ENCODE measurements at places on chromosomes 6 and 20. TPM values are rescaled to one million over a fixed set of nuclear protein-coding genes. Genes with fewer than 3 reads are reported as not detected.

DNA sequence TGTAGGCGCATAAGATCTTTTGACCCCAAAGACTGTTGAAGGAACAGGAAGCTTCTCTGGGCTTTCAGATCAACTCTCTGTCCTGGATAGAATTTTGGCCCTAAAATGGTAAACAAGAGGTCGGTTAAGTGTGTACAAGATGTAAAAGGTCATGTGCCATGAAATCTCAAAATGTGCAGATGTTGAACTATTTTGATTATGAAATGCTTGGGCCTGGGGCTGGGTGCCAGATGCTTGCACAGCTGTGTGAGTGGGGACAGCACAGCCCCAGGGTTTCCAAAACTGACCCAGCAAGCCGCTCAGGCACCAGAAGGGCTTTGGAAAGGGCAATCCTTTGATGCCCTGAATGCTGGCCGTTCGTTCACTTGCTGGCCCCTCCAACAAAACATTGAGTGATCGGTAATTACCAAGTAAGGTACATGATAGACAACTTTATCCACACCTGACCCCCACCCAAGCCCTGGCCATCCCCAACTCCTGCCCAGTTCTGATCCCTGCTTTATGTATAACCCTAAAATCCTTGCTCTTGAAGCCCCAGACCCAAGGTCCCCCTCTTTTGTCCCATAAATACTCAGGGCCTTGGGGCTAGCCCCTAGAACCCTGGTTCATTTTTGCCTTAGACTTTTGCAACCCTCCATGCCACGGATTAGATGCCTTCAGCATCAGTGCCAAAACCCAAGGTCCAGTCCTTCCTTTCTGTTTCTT, 1.9 kb downstream of the TMEM239 start:
- DNase-seq = no peak

- DNase-seq = no peak
Measured at GRCh38 chr6:30122515-30122914, 9.6 kb upstream of the TRIM31 start.

- DNase-seq = no peak
Measured at GRCh38 chr6:117615750-117616390, 13.6 kb upstream of the GOPC start.

GRCh38 chr20:59400708-59401107, 100.3 kb downstream of the EDN3 start:
- no peak for DNase-seq

GRCh38 chr6:13624871-13625288, 9.7 kb downstream of the NOL7 start:
- peak; percentile 27 for DNase-seq

GRCh38 chr6:35757456-35758123, 18.8 kb upstream of the CLPSL2 start:
- DNase-seq = no peak

DNA sequence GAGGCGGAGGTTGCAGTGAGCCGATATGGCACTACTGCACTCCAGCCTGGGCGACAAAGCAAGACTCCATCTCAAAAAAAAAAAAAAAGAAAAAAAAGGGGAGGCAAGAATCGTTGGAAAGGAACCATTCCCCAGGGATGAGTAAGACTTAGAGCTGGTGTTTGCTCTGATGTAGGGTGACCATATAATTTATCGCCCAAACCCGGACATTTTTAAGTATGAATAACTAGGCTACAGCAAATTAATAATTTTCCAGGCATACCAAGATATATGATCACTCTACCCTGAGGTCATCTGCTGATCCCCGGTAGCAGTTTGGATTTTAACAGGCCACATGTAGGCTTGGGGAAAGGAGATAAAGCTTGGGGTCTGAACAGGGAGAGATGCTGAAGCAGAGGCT, 260.9 kb downstream of the BTBD9 start:
- no peak for DNase-seq

DNA sequence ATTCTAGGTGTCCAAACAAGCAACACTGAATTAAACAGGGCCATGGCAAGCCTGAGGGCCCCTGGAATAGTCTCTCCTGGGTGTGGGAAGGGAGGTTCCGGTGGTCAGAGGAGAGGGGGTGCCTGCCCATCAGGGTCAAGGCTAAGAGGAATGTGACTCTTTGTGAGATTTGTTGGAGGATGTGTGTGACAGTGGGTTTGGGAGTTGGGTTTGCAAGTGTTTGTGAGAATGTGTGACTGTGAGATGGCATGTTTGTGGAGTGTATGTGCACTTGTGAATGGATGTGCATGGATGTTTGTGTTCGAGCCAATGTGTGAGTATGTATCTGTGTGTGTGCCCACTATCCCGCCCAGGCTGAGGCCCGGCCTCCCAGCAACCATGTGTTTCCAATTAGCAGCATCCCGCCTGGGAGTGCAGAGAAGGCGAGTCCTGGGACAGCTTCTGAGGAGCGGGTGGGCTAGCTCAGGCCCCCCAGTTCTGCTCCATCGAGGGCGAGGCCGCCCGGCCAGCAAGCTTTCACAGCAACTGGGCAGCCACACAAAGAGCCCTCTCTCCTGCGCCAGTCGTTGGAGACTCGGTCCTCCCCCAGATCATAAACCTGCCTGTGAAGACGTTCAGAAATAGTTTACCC, 12.6 kb downstream of the FOXC1 start:
- DNase-seq = no peak

GRCh38 chr6:27532820-27533538, 60.1 kb upstream of the ZNF184 start:
- DNase-seq = no peak

GRCh38 chr6:18241208-18242038, 22.9 kb downstream of the DEK start:
- DNase-seq = no peak

GRCh38 chr6:109894181-109894580, 83.9 kb upstream of the GPR6 start:
- DNase-seq = no peak

DNA sequence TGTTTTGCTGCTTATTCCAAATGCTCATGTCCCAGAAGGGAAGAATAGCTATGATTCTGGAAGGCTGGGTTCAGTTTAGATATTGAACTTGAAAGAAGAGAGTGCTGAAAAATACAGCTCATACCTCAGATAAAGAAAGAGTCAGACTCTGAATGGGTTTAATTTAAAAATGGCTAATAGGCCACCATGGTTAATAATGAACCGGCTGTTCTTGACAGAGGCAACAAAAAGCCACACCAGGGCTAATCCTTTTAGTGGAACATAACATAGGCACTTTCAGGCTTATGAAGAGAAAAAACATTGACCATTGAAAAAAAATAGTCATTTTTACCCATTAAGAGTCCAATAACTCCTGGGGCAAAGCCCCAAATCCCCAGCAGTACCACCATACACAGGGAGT, 59.4 kb downstream of the TNFRSF21 start:
- no peak for DNase-seq

DNA sequence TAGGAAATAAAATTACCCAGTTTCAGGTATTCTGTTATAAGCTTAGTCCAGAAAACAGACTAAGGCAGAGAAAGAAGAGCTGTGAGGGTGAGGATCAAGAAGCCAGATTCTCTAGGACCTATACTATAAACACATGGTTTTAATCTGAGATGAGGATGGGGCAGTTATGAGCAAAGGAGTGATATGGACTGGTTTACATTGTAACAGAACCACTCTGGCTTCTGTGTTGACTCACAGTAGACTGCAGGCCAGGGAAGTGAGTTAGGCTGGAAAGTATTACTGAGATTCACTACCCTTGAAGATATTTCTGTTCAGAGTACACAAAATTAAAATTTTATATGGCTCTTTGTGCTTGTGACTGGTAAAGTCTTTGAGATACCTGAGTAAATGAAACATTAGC, 3.2 kb upstream of the RWDD1 start:
- DNase-seq = no peak

- DNase-seq = no peak
Measured at GRCh38 chr6:40406175-40406574, 181.0 kb downstream of the LRFN2 start.

DNA sequence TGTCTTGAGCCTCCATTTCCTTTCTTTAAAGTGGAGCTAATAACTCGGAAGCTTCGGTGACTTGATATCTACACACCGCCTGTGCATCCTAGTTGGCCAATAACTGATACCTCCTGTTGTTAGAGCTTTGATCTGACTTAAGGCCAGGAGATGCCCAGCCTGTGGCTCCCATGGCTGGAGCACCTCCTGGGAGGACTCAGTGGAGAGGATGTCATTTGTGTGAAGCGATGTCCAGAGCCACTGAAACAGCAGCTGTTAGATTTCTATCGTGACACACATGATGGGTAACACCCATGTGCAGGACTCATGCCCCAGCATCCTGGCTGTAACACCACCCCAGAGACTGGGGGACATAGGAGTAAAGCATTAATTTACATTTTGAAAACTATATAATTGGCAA, 30.8 kb downstream of the SDCBP2 start:
- DNase-seq = no peak

DNA sequence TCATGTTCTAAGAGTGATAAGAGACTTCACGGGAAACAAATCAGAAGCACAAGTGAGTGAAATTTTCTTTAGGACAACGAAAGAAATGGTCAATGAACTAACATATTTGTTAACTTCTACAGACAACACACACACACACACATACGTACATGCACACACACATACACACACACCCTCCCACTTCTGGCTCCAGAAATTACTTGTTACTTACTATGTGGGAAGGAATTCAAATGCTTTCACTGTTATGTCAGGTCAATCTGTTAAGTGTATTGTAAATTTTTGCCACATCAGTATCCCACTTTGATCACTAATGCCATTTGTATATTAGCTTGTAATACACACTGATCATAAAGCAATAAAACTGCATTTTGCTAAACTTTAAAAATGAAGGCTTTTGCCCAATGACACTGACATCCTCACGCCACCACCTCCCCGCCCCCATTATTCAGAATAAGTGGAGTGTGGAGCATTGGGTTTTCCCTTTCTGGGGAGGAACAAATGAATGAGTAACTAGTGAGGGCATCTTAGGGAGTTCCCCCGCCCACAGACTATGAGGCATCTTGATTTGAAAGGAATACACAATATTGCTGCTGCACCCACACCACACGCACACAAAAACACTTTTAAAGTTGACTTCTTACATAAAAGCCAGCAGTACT, 76.2 kb downstream of the ATXN1 start:
- no peak for DNase-seq

DNA sequence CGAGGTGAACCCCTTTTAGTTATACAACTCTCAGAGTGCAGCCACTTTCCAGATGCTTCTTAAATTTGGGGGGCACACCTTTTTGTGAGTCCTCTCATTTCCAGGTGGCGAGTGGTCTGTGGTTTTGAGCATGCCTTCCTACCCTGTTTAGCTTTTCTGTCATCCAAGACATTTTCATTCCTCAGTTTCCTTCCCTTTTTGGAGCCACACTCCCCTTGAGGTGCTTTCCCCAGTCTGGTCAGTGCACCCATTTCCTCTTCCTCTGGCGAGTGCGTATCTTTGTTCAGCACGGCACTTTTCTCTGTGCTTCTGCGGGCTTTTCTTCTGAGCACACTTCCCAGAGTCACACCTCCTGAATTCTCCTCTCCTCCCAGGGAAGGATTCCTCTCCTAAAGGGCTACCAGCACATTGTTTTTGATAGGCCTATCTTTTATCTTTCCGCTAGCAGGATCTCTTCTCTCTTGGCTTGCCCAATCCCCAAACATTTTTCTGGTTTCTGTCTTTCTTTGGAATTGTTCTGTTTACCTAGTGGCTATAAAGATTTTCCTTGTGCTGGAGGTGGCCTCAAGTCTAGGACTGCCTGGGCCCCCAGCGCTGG, 1.4 kb downstream of the PHF20 start:
- peak; percentile 57 for DNase-seq

GRCh38 chr6:80214436-80215022, 108.1 kb downstream of the BCKDHB start:
- peak; percentile 8 for DNase-seq

GRCh38 chr6:89542081-89542857, 96.3 kb downstream of the LYRM2 start:
- no peak for DNase-seq

GRCh38 chr20:37095108-37095598, 644 bp downstream of the RBL1 start:
- DNase-seq = peak; percentile 16

- no peak for DNase-seq
Measured at GRCh38 chr20:34495916-34496315, 20.3 kb upstream of the DYNLRB1 start.

- DNase-seq = no peak
Measured at GRCh38 chr6:114564302-114564933, 221.6 kb upstream of the HS3ST5 start.

- DNase-seq = no peak
Measured at GRCh38 chr6:90227673-90228072, 69.0 kb downstream of the BACH2 start.

GRCh38 chr6:149910721-149911151, 12.2 kb downstream of the RAET1G start:
- DNase-seq = no peak

DNA sequence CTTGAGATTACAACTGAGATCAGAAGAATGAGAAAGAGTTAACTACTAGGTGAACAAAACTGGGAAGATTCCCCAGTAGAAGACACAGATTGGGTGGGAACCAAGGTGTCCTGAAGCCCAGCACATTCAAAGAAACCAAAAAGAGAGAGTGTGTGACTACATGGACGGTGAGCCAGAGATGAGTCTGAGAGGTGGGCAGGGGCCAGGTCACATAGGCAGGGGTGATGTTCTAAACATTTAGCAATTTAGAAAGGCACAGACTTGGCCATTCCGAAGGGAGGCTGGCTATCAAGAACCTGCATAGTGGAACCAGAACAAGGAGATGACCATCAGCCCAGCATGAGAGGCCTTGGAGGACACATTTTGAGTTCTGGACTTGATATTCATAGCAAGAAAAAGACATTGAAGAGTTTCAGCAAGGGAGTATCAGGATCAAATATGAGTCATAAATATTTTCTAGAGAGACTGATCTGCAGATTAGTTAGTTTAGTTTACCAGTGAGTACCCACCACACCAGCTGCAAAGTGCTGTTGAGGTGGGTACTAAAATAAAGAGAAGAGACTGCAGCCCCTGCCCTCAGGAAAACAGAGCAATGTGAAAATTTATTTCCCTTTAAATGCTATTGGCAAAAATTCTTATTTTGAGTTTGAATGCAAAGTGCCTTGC, 340.5 kb upstream of the PRDM1 start:
- DNase-seq = no peak

HIVEP2 gene
- 0.13 TPM for polyA plus RNA-seq

SLC17A2 gene
- polyA plus RNA-seq = not detected

MRS2 gene
- polyA plus RNA-seq = 20.6 TPM

METTL24 gene
- not detected for polyA plus RNA-seq

HEY2 gene
- polyA plus RNA-seq = 2.1 TPM

ADGRF1 gene
- polyA plus RNA-seq = not detected

RAD21L1 gene
- polyA plus RNA-seq = not detected

SPINT4 gene
- not detected for polyA plus RNA-seq

PRDM13 gene
- polyA plus RNA-seq = not detected

RBM24 gene
- not detected for polyA plus RNA-seq

SGK1 gene
- polyA plus RNA-seq = 1.2 TPM

GGT7 gene
- 2.6 TPM for polyA plus RNA-seq

Data from immature natural killer cell (primary cell).